ENCODE measurements at places on chromosomes 7 and 10. TPM values are rescaled to one million over a fixed set of nuclear protein-coding genes. Genes with fewer than 3 reads are reported as not detected.

Gene ABCB1
- 181 TPM for total RNA-seq

- DNase-seq = no peak
Observed at GRCh38 chr7:30743371-30744074, 8.4 kb upstream of the INMT start.

Gene BMPER
- total RNA-seq = 5.0 TPM

GRCh38 chr10:129963641-129964501, at the start of gene EBF3:
TSS of gene EBF3 (minus strand) at chr10:129964274. CDS start at chr10:129963768, 506 bp downstream.
- DNase-seq = peak; percentile 25

Gene CAV2
- 91.3 TPM for total RNA-seq

- DNase-seq = no peak
Observed at GRCh38 chr7:93036807-93037206, 81.0 kb downstream of the SAMD9 start.

Gene PKD2L1
- not detected for total RNA-seq

Gene CASD1
- 22.8 TPM for total RNA-seq

- DNase-seq = no peak
Observed at GRCh38 chr7:22563032-22563501, 63.1 kb upstream of the STEAP1B start.

DNA sequence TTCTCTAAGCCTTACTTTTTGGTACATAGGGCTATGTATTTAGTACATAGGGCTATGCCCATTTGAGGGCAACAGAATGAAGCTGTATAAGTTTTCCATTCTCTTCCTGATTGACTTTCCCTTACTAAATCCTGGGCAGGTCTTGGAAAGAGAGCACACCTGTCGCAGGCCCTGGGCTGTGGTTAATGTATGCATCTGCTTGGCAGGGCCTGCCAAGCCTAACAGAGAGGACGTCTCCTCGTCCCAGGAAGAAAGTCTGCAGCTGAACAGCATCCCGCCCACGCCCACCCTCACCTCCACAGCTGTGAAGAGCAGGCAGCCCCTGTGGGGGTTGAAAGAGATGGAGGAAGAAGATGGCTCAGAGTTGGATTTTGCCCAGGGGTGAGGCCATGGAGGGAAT, 8.9 kb upstream of the PVRIG start:
- DNase-seq = no peak

DNA sequence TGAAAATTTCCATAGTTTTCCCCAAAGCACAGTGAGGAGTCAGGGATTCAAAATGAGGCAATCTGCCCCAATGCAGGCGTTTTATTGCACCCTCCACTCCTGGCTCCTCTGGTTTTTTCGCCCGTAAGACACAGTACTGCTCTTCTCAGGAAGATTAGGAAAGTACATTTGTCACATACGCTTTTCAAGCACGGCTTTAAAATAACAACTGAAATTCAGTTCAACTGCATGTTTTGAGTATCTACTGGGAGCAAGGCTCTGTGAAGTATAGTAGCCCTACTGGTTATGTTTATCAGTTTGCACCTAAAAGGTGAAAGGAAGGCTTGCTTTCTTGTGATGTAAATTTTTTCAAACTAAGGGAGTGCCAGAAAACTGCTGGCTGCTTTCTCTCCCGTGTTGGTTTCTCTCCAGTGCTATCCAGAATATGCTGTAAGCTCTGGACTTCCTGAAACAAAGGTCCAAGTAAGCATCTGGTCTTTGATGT, 1.9 kb upstream of the SGMS1 start:
- no peak for DNase-seq

DNA sequence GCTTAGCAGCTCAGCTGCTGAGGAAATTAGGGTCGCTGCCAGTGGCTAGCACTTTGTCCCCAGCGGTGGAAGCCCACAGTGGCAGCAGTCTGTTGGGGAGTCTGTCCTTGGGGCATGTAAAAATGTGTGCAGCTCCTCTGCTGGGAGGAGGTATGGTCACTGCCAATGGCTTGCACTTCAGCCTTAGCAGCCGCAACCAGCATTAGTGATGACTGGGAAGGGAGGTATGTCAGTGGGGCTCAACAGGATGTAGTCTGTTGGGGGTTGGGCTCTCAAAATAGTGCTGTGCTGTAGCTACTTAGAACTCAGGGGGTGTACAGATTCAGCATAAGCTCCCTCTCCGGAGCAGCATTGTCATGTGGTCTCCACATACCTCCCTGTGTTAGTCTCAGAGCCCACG, 189.9 kb downstream of the ZEB1 start:
- DNase-seq = no peak

DNA sequence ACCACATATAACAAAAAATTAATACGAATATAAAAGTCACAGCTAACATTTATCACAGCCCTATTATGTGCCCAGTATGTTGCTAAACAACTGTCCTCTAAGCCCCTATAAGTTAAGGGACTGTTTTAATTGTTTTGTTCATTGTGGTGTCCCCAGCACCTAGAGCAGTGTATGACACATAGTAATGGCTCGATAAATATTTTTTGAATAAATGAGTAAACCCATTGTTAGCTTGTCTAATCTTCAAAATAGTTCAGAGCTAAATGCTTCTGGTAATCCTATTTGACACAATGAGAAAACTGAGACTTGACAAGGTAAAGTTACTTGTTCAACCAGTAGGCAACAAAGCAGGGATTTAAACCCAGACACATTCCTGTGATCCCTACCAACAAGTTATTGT, 78.4 kb upstream of the NEUROD6 start:
- no peak for DNase-seq

Gene AKR1C4
- total RNA-seq = 9.1 TPM

- no peak for DNase-seq
Observed at GRCh38 chr10:132632851-132633684, 95.5 kb downstream of the INPP5A start.

- DNase-seq = no peak
Observed at GRCh38 chr7:117600911-117601310, 121.1 kb downstream of the CFTR start.
